ENCODE measurements at places on chromosomes 4 and X.

DNA sequence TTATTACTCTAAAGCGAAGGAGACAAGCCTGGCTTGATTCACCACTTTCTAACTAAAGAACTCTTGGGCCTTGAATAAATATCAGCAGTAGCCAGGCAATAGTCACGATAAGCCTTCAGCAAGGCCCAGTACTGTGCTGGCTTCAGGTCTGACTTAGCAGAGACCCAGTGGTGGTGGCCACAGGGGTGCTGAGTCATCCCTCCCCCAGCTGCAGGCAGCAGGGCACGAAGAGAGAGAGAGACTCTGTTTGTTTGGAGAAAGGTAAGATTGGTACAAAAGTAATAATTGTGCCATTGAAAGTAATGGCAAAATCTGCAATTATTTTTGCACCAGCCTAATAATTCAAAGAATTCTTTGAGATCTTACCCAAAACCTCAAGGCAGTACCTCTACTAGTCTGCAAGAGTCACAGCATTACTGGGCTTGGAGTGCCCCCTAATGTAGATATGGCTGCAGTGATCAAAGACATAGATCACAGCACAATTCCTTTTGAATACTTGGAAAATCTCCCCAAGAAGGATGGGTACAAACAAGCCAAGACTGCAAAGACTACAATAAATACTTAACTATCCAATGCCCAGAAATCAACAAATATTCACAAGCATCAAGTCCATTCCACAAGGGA, 159.5 kb upstream of the USP38 start:
- no peak for DNase-seq

- no peak for DNase-seq
These were observed 23.6 kb upstream of the GPRIN3 start for GRCh38 chr4:89331197-89331596.

GRCh38 chrX:29726811-29727210, 488.6 kb upstream of the MAGEB2 start:
- DNase-seq: no peak

- DNase-seq: no peak
These were observed 905.4 kb upstream of the NDST4 start for GRCh38 chr4:116018831-116019230.

DNA sequence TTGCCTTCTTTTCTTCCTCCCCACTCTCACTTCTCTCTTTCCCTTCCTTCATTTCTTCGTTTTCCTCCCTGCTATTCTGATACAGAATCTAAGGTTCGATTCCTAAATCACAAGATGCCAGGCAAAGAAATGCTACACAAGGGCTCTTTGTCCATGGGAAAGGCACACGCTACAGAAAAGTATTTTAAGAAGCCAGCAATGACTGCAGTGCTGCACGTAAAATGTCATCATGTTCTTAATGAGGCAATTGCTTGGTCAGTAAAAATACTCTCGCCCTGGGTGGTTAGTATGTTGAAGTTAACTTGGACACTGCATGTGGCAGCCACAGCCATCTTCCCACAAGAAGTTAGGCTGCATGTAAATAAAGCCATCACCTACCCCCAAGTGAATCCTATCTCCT, 178.4 kb downstream of the DHX15 start:
- no peak for DNase-seq

GRCh38 chr4:145960012-145960411, 21.4 kb upstream of the ZNF827 start:
- DNase-seq: no peak

DNA sequence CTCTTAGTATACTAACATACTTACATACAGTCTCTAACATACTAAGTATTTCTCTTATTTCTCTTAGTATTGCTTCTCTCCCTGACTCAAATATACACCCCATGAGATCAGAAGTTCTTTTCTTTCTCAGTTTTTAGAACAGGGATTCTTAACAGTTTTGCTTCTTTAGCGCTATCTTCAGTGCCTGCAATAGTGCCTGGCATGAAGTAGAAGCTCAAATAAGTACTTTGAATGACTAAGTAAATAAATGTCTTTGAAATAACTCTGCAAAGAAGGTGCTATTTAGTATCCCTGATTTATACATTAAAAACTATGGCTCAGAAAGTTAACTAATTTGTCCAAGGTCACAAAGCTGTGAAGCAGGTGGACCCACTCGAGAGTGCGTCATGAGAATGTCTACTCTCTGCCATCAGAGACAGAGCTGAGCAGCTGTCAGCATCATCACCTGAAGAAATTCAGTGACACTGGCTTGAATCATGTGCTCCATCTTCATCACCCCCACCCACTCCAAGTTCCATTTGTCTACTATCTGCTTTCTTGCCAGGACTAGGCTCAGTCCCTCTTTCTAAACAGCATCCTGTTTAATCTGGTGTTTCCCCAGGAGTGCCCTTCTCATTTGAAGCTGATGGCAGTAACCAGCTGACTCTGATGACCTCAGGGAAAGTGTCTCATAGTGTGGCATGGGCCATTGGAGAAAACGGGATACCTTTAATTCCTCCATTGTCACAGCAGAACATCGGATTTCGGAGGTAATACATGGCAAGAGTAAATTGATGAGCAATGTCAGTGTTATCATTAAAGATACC, 83.1 kb downstream of the CC2D2A start:
- no peak for DNase-seq

DNA sequence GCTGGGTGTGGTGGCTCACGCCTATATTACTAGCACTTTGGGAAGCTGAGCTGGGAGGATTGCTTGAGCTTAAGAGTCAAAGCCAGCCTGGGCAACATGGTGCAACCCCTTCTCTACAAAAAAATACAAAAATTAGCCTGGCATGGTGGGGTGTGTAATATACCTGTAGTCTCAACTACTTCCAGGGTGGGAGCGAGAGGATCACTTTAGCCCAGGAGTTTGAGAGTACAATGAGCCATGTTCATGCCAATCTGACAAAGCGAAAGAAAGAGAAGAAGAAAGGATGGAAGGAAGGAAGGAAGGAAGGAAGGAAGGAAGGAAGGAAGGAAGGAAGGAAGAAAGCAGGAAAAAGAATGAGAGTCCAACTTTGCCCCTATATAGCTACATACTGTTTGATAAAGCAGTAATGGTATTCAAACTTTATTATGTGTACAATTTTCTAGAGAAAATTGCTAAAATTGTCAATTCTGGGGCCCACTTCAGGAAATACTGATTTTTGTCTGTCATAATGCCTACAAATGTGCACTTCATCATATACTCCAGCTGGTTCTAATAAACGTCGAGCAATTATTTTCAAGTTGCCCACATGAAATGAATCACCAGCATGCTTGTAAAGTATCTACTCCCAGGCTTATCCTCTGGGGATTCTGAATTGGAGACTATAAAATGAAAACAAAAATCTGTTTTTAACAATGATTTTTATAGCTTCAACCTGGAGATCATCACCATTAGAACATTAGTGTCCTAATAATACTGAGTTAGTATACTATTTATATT, 132.3 kb downstream of the NDST4 start:
- DNase-seq: no peak

- DNase-seq: no peak
These were observed 41.8 kb upstream of the HS3ST1 start for GRCh38 chr4:11470438-11471045.

Data from heart left ventricle (tissue), 16 donors.